Upper lobe of left lung (tissue), 6 donors: ENCODE measurements at places on chromosomes 12 and 14.

DNA sequence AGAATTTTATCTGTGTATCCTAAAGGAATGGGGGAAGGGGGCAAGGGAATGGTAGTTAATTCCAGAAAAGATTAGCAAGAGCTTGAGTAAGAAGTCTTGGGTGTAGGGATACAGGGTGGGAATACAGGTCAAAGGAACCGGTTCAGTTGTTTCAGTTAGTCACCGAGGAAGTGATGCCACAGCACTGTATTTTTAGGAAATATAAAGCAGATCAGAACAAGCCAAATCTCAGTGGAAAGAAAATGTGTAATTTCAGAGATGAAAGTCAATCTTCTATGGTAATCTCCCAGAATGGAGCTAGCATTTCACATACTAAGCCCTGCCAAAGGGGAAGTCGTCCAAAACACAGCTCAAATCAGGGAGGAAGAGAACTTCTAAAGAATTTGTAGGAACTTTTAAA lies 4.7 kb upstream of the TUBA1C start:
- DNase-seq = no peak

GRCh38 chr12:26125400-26126339 lies 833 bp upstream of the BHLHE41 start:
- DNase-seq = peak; percentile 69

DNA sequence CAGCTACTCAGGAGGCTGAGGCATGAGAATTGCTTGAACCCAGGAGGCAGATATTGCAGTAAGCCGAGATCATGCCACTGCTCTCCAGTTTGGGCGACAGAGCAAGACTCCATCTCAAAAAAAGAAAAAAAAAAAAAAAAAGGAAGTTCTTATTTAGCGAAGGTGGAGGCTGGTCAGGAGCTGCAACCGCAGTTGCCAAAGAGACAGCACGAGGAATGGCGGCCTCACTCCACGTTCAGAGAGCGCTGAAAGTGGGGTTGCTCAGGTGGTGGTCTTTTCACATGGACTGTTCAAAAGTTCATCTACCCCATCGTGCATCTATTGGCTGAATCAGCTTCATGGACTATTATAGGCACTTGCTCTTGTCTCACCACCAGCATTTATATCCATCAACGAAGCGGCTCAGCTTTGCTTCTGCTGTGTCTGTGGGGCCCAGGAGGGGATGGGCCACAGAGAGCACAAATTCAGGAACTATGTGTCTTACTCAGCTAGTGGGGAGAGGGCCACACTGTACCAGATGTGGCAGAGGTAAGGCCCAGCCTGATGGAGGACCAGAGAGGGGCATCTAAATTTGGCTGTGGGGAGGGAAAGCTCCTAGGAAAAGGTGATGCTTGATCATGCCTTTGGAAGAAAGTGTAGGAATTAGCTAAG lies 27.3 kb downstream of the SLC25A47 start:
- DNase-seq = no peak

DNA sequence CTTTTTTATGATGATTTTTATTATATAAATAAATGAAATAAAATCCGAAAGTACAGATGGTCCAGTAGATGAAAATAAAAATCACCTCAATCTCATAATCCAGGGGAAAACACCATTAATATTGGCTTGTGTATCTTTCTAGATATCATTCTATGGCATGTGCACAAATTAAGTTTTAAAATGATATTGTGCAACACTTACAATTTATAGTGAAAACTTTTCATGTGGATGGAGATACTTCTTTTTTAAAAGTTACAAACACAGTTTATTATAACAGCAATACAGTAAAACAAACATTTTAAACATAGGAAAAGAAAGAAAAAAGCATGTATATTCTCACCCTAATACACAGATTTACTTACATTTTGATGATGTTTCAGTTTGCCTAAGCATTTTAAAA lies 98.9 kb upstream of the RMST start:
- no peak for DNase-seq

DNA sequence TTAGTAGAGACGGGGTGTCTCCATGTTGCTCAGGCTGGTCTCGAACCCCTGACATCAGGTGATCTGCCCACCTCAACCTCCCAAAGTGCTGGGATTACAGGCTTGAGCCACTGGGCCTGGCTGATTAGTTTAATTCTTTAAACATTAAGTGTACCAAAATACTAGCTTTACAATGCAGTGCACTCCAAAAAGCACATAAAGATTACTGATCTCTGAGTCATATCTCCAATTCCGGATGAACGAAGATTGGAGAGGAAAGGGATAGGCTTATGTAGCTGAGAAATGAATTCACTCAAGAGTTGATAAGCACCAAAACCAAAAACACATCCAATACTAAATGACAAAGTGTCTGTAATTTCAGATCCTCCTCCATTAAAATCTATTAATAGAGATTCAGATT lies 15.1 kb downstream of the NAV3 start:
- DNase-seq = no peak

GRCh38 chr12:99736760-99737269 lies 89.3 kb downstream of the GARIN6 start:
- no peak for DNase-seq

GRCh38 chr12:118618695-118619094 lies 242.3 kb downstream of the SUDS3 start:
- DNase-seq = no peak

GRCh38 chr12:103503546-103504480 lies 8.0 kb upstream of the C12orf42 start:
- DNase-seq = peak; percentile 38

GRCh38 chr14:103198131-103199105 lies 75.2 kb downstream of the TNFAIP2 start:
- no peak for DNase-seq

- no peak for DNase-seq
Measured at GRCh38 chr12:67621112-67621511, 27.4 kb upstream of the DYRK2 start.

GRCh38 chr12:10749700-10750384 lies 26.7 kb upstream of the YBX3 start:
- DNase-seq = peak; percentile 72

DNA sequence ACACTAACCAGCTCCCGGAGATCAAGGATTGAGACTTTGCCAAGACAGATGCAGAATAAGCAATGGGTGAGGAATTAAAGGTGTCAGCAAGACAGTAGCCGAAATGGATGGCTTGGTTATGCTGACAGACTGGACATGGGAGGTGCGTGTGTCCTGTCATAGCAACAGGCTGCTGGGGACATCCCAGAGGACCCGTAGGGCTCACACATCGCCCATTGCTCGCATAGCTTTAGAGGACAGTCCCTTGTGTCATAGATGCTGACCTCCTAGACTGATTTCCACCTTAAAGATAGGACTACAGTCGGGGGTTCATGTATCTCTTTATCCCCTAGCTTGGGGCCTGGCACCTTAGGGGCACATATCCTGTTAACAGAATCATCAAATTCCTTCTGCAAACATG lies 324.5 kb downstream of the MED13L start:
- DNase-seq = no peak
